ENCODE measurements at places on chromosomes 5 and 9.
A peak's percentile ranks its signal among the peaks of the same experiment; 100 is the strongest.

- DNase-seq: no peak
Observed at GRCh38 chr9:32877639-32878217, 94.4 kb downstream of the TMEM215 start.

GRCh38 chr5:107557051-107557658, 113.6 kb downstream of the EFNA5 start:
- DNase-seq: peak; percentile 86

DNA sequence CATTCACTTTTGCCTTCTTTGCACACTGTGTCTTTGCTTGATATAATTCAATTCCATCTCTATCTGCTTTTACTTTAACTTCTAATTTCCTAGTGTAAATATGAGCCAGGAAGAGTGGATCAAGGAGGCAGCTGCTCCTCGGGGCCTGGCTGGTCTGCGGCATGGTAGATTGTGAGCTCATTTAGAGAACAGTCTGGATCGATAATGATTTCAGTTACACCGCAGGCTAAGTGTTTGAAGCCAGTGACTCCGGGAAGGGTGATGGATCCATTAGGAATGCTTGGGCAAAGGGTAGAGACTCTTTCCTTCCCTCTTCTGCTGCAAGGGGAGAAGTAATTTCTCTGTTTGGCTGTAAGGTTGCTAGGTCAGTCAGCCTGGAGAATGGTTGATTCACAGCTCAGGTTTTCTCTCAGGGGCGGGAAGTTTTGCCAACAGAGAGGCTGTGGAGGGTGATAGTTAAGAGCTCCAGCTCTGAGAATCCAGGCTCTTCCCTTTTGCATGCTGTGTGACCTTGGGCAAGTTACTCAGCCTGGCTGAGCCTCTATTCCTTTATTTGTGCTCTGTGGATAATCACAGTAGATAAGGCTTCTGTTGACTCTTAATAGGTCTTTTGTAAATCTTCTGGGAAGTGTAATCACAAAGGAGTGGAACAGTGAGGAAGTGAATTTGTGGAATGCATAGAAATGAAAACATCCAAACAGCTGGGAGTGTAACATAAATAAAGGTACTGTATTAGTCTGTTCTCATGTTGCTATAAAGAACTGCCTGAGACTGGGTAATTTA, 99.1 kb downstream of the PTTG1 start:
- DNase-seq: no peak

DNA sequence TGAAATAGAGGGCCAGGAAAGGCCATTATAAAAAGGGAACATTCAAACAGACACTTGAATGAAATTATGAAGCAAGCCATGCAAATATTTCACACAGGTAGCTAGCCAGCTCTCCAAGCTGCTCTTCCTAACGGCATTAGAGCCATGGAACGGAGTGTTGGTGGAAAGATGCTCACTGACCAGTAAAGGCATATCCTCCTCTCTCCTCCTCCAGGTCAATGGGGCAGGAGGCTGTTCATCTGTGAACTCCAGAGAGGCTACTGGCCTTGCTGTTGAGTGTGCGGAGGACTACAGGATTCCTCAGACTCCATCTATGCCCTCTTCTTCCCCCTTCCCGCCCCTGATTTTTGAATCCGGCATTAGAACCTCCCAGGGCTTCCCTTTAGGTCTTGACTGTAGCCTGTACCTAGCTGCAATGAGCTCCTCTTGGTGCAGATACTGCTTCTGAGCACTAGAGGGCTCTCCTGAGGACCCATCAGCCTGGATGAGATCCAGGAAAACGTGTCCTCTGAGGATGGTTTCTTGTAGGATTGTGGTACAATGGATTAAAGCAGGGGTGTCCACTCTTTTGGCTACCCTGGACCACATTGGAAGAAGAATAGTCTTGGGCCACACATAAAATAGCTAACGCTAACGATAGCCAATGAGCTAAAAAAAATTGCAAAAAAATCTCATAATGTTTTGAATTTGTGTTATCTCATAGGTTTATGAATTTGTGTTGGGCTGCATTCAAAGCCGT, 162.2 kb downstream of the SREK1 start:
- DNase-seq: peak; percentile 86

DNA sequence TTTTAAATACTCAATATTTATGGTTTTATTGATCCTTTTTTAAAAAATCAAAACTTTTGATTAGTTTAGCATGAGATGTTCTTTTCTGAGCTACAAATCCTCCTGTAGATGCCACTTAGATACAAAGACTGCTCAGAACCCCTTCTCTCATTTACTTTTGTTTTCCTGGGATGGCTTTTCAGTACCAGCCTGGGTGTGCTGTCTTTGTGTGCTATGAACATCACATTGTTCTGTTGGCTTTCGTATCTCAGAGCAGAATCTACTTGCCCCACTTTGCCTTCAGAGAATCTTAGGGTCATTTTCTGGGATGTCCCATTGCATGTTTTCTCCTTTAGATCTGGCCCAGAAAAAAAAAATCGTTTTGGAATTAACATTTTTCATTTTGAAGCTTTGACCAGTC, 85.9 kb downstream of the RASGRF2 start:
- no peak for DNase-seq

DNA sequence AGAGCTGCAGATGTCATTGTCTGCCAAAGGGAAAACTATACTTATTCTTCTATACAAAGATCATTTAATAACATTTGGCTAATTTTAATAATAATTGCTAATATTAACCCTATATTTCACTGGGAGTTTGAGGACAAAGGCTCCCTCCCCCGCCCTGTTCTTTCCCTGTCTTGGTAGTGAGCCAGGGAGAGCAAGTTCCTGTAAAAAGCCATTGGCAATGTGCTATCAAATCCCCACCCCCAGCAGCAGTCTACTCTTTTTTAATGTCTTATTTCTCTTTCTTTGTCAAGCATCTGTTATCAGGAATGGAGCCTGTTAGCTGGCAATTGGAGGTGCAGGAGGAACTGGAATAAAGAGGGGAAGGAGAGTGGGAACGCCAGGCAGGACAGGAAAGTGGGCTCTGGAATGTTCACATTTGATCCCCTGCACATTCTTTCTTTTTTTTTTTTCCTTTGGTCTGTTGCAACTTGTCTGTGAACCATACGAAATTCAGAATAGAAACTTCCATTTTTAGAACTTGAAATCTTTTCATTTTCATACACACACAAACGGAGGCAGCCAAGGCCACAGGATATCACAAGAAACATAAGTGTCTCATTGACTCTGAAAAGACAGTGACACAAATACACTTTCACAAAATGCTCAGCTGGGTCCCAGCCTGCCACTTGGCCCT, 664.8 kb upstream of the ZNF608 start:
- peak; percentile 50 for DNase-seq

DNA sequence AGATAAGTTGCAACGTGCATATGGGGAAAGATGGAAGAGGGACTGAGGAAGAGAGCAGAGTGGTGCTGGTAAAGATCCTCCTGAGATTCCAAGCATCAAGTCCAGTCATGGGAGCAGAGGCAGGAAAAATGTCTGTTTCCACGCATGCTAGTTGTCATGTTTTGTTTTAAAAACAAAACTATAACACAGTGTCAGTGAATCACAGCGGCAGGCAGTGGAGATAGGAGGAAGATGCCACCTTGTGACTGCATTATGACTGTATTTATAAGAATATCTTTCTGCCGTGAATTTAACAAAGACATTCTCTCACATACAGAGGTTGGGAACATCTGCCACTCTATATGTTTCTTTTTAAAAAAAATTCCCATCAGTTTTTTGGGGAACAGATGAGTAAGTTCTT, 3.7 kb upstream of the SVEP1 start:
- no peak for DNase-seq

DNA sequence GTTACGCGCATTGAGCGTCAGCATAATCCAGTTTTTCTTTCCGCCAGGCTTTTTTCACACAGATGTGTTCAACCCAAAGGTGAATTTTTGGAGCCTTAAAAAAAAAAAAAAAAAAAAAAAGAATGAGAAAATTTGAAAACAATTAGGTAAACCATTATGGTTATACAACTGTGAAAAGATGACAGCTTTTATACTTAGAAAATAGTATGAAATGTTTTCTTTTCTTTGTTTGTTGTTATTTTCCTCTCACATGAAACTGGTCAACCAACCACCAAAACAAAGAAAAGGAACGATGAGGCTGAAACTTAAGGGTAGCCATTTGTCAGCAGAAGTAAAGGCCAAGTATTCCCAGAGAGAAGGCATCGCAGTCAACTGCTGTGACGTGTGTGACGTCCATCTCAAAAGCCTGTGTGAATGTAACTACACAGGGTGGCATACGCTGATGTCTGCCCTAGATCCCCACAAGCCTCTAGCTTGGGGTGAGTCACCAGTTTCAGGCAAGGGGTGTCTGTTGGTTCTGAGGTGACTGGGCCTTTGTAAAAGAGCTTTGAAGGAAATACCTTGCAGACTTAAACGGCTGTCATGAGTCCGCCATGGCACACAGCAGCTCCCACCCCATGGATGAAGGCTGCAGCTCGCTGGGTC, 182.9 kb downstream of the AOPEP start:
- no peak for DNase-seq

GRCh38 chr9:113678119-113678858, 197.8 kb upstream of the ZNF618 start:
- no peak for DNase-seq

GRCh38 chr5:113124265-113124664, 147.7 kb downstream of the DCP2 start:
- DNase-seq: no peak

- no peak for DNase-seq
Observed at GRCh38 chr5:11224436-11225187, 463.6 kb upstream of the DAP start.

DNA sequence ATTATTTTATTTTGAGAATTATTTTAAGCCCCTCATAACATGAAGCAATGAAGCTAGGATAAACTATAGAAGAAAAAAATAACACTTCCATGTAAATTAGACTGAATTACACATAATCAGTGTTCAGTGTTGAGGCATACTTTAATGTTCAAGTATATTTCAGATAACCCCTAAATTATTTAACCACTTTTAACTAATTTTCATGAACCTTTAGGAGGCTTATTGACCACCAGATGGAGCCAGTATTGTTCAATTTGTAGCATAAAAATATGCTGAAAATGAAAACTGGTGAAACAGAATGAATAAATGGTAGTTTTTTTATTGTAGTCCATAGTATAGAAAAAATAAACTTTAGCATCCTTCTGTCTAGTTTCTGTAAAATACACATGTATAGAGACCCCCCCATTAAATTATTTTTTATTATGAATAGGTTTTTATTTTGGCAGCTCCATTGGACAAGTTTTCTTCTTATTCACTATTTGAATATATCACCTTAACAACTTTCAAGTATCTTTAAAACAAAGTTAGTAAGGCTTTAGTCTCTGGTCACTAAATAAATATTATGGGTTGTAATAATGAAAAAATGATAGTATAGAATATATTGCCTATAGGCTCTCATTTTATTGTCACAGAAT, 190.1 kb downstream of the CWC27 start:
- peak; percentile 14 for DNase-seq

- no peak for DNase-seq
Observed at GRCh38 chr9:23855873-23856604, 30.0 kb upstream of the ELAVL2 start.

- no peak for DNase-seq
Observed at GRCh38 chr5:65837139-65837538, 89.2 kb upstream of the ERBIN start.

- no peak for DNase-seq
Observed at GRCh38 chr5:66629446-66629845, 33.3 kb downstream of the MAST4 start.

GRCh38 chr9:306907-307306, 92.2 kb downstream of the DOCK8 start:
- no peak for DNase-seq

GRCh38 chr9:124526174-124526573, 19.0 kb upstream of the NR5A1 start:
- no peak for DNase-seq

- DNase-seq: no peak
Observed at GRCh38 chr9:23573800-23574199, 252.2 kb downstream of the ELAVL2 start.

GRCh38 chr9:35193762-35194161, 32.0 kb downstream of the UNC13B start:
- DNase-seq: no peak

- peak; percentile 95 for DNase-seq
Observed at GRCh38 chr5:68046445-68046844, 169.1 kb upstream of the PIK3R1 start.

DNA sequence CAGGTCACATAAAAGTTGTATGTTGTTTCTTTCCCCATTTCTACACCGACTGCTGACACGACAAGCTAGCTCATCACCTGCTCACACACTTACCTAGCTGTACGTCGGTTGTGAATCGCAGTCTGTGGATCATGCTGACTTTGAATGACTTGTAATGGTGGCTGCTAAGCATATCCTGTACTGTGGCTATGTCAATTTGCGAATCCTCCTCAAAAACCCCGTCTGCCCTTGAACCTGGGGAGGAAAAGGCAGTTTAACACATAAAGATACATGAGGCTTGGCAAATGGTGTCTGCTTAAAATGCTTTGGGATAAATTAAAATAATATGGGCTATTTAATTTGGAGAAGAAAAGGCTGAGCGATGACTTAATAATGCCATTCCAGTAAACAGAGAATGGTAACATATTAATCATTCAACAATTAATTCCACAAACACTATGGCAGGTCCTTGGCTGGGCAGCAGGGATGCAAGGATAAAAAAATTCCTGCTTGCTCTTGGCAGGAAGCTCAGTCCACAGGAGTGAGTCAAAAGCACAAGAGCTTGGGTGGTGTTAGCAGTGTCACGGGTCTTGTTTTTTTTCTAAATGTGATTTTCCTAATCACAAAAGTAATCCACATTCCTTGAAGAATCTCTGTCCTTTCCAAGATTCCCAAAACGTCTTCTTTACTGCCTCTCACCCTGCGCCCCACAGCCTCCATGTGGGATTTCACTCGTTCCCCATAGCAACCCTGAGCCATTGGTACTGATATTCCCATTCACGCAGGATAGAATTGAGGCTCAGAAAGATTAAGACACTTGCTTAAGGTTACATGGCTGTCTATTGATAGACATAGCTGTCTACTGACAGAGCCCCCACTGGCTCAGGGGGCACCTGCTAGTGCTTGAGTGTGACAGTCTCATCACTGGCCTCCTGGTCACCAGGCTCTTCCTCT, 222.4 kb downstream of the MAPKAP1 start:
- DNase-seq: no peak

GRCh38 chr5:6818594-6819511, 105.6 kb downstream of the TENT4A start:
- DNase-seq: no peak

DNA sequence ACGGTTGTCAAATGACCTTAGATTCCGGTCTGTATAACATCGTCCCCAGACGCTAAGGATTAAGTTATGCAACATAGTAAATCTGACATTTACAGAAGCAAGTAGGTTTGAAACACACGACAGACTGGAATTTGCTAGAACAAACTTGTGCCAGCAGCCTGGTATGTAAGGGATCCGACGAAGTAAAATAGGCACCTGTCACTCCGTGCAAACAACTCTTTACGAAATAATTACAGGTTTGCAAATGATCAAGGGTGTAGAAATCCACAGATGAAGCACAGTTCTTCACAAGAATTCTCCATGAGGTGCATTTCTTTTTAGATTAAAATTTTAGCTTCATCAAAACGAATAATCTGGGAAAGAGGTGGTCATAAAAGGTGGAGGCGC, 508 bp downstream of the MOCS2 start:
- peak; percentile 22 for DNase-seq

Measured in RWPE1 (cell line).